ENCODE measurements at places on chromosomes 7 and 10.

- DNase-seq, result no peak
Measured at GRCh38 chr7:1086588-1087464, 1.1 kb upstream of the GPER1 start.

- no peak for DNase-seq
Measured at GRCh38 chr10:62084451-62084850, 183.0 kb downstream of the ARID5B start.

GRCh38 chr10:133070810-133071209 is 16.9 kb upstream of the ADGRA1 start:
- no peak for DNase-seq

- peak; percentile 59 for DNase-seq
Measured at GRCh38 chr7:148230296-148230695, 360.3 kb upstream of the C7orf33 start.

GRCh38 chr7:77649716-77650349 is 46.4 kb upstream of the RSBN1L start:
- DNase-seq, result no peak

DNA sequence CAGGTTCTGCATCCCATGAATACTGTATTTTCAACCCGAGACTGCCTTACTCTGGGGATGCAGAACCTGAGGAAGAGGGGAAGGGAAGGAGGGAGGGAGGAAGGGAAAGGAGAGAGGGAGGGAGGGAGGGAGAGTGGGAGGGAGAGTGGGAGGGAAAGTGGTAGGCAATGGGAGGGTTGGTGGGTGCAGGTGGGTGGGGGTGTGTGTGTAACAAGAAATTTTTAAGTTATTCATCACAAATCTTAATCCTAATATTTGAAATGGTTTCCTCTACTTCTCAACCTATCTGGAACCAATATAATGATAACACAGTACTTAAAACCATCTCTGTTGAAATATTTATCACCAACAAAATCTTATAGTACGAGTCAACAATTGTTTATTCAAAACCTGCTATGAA is 68.0 kb downstream of the PDSS1 start:
- DNase-seq, result no peak

DNA sequence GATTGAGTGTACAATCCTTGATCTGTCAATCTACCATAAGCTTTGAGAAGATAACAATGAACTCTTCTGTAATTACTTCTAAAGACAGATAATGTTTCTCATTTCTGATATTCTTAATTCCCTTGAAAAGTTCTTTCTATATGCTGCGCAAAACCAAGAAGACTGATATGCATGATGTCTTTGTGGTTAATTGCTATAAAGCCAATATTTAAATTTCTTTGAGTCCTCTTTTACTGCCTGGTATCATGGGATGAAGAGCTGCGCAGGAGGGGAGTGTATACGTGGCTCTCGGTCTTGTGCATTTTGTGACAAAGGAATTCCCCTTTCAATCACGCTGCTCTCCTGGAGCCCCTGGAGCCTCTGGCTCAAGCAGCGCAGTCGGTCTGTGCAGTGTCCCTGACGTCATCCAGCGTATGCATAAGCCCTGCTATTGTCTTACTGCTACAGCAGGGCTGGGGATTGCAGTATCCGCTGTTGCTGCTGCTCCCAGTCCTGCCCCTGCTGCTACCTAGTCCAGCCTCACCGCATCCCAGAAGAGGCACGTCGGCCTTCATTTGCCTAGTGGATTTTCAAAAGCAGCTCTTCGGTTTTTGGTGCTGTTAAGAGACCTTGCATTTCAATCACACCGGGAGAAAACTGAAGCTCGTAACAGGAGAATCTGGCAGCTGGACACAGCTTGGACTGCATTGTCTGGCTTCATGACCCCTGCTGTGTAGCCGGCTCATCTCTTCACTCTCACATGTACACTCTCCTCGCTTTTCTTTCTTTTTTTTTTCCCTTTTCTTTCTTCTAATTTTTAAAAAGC is 66.7 kb downstream of the ST7 start:
- peak; percentile 74 for DNase-seq

GRCh38 chr10:108690530-108690929 is 1232.8 kb downstream of the XPNPEP1 start:
- no peak for DNase-seq

DNA sequence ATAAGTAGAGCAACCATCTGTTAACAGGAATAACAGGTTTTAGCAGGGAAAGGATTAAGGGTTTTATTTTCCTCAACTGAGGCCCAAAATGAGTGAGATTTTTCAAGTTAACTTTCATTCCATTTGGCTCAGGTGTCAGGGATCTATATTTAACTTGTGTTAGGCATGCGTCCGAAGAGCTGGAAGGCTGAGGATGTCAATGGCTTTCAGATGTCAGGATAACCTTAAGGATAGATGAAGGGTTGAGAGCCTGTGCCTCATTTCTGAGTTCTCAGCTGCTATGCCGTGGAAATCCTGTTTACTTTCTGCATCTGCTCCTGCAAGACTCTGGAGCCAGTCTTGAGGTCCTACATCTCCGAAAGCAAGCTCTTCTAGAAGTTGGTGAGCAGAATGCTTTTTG is 36.4 kb upstream of the CD36 start:
- DNase-seq, result no peak

GRCh38 chr7:9407816-9408215 is 974.4 kb downstream of the NXPH1 start:
- no peak for DNase-seq

DNA sequence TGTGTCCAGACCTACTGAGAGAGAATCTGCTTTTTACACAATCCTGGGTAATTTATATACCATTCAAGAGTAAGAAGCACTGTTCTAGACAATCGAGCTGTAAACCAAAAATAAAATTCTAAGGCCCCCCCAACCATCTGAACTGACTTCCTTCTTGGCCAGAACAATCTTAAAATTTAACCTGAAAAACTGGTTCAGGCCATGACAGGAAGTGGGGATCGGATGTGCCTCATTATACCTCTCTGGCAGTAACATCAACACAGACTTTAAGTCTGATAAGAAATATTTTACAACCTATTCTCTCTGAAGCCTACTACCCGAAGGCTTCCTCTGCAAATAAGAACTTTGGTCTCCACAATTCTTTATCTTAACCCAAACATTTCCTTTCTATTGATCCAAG is 75.2 kb upstream of the KIF5B start:
- no peak for DNase-seq

- no peak for DNase-seq
Measured at GRCh38 chr10:9635691-9636090, 1382.0 kb upstream of the CELF2 start.

DNA sequence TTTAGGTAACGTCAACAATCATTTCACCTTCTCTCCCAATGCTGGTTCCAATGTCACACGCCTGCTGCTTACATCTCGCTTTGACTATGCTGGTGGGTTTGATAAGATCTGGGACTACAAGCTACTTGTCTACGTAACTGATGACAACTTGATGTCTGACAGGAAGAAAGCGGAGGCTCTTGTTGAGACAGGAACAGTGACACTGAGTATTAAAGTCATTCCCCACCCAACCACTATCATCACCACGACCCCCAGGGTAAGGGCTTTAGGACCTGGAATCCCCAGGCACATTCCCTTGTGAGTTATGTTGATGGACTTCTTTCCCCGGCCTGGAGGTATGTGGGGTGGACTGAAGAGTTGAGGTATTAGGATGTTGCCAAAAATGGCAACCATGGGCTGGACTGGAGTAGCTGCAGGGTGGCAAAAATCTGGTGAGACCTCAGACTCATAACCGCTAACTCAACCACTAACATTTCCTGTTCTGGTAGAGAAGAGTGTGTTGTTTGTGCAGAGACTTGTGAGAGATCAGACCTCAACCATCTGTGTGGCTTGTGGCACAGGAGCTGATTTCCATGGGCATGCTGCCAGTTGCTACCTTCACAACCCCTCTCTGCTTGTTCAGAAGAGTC is 59.2 kb downstream of the CDHR3 start:
- peak; percentile 58 for DNase-seq

GRCh38 chr7:121192834-121193233 is 136.0 kb upstream of the WNT16 start:
- no peak for DNase-seq

- no peak for DNase-seq
Measured at GRCh38 chr7:74103219-74103772, 19.7 kb downstream of the LIMK1 start.

- no peak for DNase-seq
Measured at GRCh38 chr7:91550931-91551330, 286.7 kb downstream of the FZD1 start.

GRCh38 chr7:133011746-133012145 is 70.1 kb downstream of the CHCHD3 start:
- no peak for DNase-seq

DNA sequence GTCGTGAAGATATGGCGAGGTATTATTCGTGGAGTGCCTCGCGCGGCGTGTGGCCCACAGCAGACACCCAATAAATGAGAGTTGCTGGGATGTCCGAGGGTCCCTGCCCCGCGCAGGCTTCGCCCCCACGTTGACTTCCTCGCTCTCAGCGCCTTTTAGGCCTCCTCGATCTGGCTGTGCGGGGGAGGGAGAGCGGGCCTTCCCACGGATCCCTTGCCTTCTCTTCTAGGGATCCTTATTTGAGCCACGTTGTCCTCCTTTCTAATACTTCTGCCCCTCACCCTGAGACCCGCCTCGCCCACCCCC is 660 bp downstream of the VCL start:
- DNase-seq, result no peak

DNA sequence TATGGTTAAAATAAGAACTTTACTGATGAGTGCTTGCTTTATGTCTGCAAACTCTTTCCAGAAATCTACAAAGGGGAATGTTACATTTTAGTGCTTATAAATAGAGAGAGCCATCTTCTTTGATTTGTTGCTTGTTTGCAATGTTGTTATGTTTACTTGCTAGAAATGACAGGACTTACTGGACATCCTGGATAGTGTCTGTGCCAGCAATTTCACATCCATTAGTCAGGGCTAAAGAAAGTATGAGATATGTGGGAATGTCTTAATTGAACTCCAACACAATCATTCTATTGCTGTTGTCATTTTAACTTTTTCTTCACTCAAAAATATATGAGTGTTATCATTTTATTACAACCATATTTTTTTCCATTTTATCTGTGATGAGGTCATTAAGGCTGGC is 453.2 kb downstream of the TNS3 start:
- DNase-seq, result no peak

- DNase-seq, result no peak
Measured at GRCh38 chr10:3807211-3807927, 22.4 kb upstream of the KLF6 start.

GRCh38 chr10:82969405-82969804 is 1094.4 kb downstream of the NRG3 start:
- peak; percentile 3 for DNase-seq

DNA sequence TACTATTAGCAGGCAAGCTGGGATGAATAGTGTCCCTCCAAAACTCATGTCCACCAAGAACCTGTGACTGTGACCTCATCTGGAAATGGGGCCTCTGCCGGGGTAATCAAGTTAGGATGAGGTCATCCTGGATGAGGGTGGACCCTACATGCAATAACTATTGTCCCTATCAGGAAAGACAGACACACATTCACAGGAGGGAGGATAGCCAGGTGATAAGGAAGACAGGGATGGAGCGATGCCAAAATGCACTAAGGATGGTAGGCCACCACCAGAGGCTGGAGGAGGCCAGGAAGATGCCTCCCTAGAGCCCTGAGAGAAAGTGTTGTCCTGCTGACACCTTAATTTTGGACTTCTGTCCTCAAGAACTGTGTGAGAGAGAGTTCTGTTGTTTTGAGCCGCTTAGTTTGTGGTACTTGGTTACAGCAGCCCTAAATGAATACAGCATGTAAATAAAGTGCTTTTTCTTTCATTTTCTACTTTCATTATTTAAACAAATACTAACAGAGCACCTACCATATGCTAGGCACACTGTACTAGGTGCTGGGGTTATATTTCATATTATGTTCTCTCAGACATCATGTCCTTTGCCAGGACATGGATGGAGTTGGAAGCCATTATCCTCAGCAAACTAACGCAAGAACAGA is 111.9 kb downstream of the USP6NL start:
- DNase-seq, result no peak

DNA sequence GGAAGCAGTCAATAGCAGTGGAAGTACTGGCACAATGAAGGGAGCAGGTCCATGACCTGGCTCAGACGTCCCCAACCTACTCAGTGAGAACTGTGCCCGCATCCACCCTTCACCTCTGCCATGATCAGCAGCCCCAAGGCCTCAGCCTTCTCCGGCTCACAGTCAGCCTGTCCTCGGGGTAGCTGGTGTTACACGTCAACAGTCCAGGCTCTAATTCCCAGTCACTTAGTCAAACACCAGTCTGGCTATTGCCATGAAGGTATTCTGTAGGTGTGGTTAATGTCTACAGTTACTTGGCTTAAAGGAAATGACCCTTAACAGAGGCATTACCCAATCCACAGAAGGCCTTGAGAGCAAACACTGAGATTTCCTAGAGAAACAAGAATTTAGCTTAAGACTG is 49.1 kb downstream of the GRB10 start:
- no peak for DNase-seq

- peak; percentile 68 for DNase-seq
Measured at GRCh38 chr10:34319197-34319846, 495.8 kb downstream of the PARD3 start.

GRCh38 chr7:108004220-108005142 is 1.5 kb upstream of the LAMB1 start:
- no peak for DNase-seq

- no peak for DNase-seq
Measured at GRCh38 chr10:129940617-129941198, 23.4 kb downstream of the EBF3 start.

GRCh38 chr7:21767300-21767900 is 178.3 kb downstream of the CDCA7L start:
- peak; percentile 12 for DNase-seq

DNA sequence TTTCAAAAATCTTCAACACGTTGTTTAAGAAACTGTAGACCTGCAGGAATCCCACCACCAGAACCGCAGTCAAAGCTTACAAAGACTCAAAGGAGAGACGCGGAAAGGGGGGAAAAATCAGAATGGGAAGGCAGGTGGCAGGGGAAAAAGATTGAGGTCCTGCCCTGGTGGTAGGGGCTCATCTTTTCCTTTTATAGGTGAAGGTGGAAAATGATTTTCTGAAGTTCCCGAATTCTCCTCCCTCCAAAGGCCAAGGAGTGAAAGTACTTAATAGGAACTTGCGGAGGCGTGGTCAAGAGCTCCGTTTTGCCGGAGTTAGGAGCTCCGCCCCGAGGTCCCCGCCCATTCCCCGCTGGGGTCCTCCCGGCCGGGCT is 724 bp downstream of the BBIP1 start:
- DNase-seq, result peak; percentile 74

GRCh38 chr10:132554053-132554990 is 16.7 kb downstream of the INPP5A start:
- no peak for DNase-seq

GRCh38 chr10:12397147-12397896 is 48.0 kb downstream of the CAMK1D start:
- DNase-seq, result no peak
